CD8-positive, alpha-beta memory T cell (primary cell): ENCODE measurements at places on chromosomes 5 and 9.

DNA sequence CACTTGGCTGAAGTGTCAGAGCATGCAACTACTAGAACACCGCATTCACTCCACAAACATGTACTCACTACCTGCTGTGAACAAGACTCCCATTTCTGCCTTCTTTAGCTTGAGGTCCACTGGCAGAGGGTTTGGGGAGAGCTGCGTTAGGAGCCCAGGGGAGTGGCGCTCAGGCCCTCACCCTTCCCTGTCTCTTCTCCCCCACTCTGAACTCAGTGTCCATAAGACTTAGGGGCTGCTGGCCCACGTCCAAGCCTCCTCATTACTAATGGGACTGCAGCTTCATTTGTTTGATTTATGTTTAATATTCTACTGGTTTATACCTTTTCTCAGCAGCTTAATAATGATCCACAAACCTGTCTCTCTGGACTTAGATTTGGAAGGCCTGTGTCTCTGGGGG lies 70.9 kb downstream of the HSPA4 start:
- no peak for DNase-seq
- no peaks in the 10 kb centered on the region for H3K36me3 ChIP-seq
- H3K4me3 ChIP-seq = no peak overlapping the region
- H3K4me1 ChIP-seq = no peaks in the 10 kb centered on the region
- no peaks in the 10 kb centered on the region for H3K27me3 ChIP-seq

- DNase-seq = no peak
- H3K4me1 ChIP-seq = no peaks in the 10 kb centered on the region
- no peaks in the 10 kb centered on the region for H3K27me3 ChIP-seq
- no peak overlapping the region for H3K27ac ChIP-seq
- H3K4me3 ChIP-seq = no peak overlapping the region
- no peaks in the 10 kb centered on the region for H3K36me3 ChIP-seq
Observed at GRCh38 chr5:124661317-124662141, 84.9 kb downstream of the ZNF608 start.

- no peaks in the 10 kb centered on the region for H3K27me3 ChIP-seq
- DNase-seq = no peak
- H3K36me3 ChIP-seq = no peaks in the 10 kb centered on the region
- no peak overlapping the region for H3K4me3 ChIP-seq
- H3K4me1 ChIP-seq = no peaks in the 10 kb centered on the region
- no peak overlapping the region for H3K27ac ChIP-seq
Observed at GRCh38 chr9:77092536-77092935, 73.1 kb downstream of the FOXB2 start.

- H3K27ac ChIP-seq = no peak overlapping the region
- no peak for DNase-seq
- no peaks in the 10 kb centered on the region for H3K4me1 ChIP-seq
Observed at GRCh38 chr9:99365233-99365980, 143.3 kb downstream of the SEC61B start.

DNA sequence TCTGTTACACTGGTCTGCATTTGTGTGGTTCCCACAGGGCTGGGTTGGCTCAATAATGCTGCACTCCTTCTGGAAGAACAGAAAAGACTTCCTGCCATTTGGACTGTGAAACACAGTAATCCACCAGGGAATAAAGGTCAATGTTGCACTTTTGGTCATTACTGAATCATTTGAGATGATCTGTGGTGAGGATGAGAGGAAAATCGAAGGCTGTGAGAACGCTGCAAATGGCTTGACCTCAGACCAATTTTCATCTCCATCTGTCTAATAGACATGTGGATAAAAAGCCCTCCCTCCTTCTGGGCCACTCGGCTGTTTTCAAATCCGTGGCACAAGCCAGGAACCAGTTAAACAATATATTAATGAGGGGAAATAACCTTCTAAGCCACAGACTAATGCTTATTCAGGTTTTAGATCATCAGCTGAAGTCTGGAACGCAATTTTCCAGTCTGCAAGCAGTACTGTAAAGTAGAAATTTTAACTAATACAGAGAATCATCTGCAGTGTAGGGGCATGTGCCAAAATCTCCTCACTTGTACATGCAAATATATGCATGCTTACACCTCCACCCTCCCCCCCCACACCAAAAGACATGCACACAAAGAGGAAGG lies 20.2 kb downstream of the TLE1 start:
- H3K4me1 ChIP-seq = no peaks in the 10 kb centered on the region
- no peak overlapping the region for H3K27ac ChIP-seq
- no peaks in the 10 kb centered on the region for H3K27me3 ChIP-seq
- no peak for DNase-seq

- no peaks in the 10 kb centered on the region for H3K4me1 ChIP-seq
- H3K27me3 ChIP-seq = no peaks in the 10 kb centered on the region
- no peak for DNase-seq
- no peak overlapping the region for H3K4me3 ChIP-seq
- H3K36me3 ChIP-seq = no peaks in the 10 kb centered on the region
- H3K27ac ChIP-seq = no peak overlapping the region
Observed at GRCh38 chr5:29252390-29252789, 1941.1 kb upstream of the CDH6 start.

- no peak overlapping the region for H3K4me3 ChIP-seq
- no peak for DNase-seq
- H3K27me3 ChIP-seq = no peaks in the 10 kb centered on the region
Observed at GRCh38 chr9:16044579-16044881, 491.7 kb downstream of the CCDC171 start.
